ENCODE measurements at places on chromosomes 16 and 17. TPM values are rescaled to one million over a fixed set of nuclear protein-coding genes. Genes with fewer than 3 reads are reported as not detected.
A peak's percentile ranks its signal among the peaks of the same experiment; 100 is the strongest.

- H3K4me1 ChIP-seq, result peaks cover 13% of the 10 kb centered on the region
- no peak overlapping the region for H3K4me3 ChIP-seq
- H3K36me3 ChIP-seq, result no peaks in the 10 kb centered on the region
- no peak overlapping the region for H3K27ac ChIP-seq
- H3K27me3 ChIP-seq, result peaks cover 37% of the 10 kb centered on the region
These were observed 5.7 kb downstream of the HOXB2 start for GRCh38 chr17:48539177-48539576.

DNA sequence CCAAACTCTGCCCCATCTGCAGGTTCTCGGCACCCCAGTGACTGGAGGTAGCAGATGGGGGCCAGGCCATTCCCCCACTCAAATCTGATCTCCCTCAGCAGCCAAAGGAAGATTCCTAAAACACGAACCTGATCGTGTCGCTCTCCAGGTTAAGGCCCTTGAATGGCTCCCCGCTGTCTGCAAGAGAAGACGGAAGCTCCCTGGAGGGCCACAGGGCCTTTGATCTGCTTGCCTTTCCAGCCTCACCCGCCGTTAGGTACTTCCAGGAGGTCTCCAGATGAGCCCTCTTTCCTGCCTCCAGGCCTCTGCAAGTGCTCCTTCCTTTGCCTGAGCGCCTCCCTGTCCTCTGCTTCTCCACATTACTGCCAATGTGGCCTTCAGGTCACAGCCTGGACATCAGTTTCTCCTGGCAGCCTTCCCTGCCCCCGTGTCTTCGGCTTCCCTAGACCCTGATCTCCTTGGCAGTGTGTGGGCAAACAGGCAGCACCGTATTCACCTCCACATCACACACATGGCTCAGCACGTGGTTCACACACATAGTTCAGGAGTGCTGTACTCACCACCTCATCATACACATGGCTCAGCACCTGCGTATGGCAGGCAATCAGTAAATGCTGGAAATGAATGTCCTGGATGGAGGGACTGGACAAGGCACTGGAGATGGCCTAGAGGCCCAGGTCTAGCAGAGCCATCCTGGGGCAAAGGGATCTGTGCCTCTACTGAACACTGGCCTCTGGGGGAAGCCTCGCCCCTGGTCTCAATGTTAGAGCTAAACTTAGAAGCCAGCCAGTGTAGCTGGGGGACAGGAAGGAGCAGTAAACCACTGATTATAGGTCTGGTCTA is 26.4 kb upstream of the MRPS23 start:
- no peaks in the 10 kb centered on the region for H3K27me3 ChIP-seq
- H3K4me1 ChIP-seq, result peaks cover 60% of the 10 kb centered on the region
- peak; percentile 60 for DNase-seq
- peak overlapping the region; percentile 97 for H3K27ac ChIP-seq

DNA sequence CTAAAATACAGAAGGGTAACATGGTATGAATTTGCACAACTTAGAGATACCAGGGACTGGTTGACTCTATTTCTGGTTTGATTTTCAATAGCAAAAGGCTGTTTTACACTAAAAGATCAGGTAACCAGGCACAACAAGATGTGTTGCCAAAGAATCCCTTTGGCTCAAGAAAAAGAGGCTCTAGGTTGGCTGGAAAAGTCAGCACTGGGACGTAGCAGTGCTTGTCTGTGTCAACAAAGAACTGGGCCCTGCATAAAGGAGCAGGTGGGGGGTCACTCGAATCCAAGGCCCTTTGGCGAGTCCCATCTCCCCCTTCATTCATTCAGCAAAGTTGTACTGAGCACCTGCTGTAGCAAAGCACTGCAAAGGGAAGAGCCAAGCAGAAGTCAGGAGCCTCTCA is 18.4 kb downstream of the SDR42E1 start:
- H3K36me3 ChIP-seq, result no peaks in the 10 kb centered on the region
- no peak overlapping the region for H3K4me3 ChIP-seq
- DNase-seq, result no peak
- no peaks in the 10 kb centered on the region for H3K27me3 ChIP-seq
- H3K4me1 ChIP-seq, result peaks cover 16% of the 10 kb centered on the region
- H3K27ac ChIP-seq, result no peak overlapping the region

GRCh38 chr16:66873685-66874055 is 6.6 kb upstream of the PDP2 start:
- H3K36me3 ChIP-seq, result no peaks in the 10 kb centered on the region
- H3K4me3 ChIP-seq, result no peak overlapping the region
- H3K4me1 ChIP-seq, result peaks cover 35% of the 10 kb centered on the region
- DNase-seq, result no peak
- H3K27me3 ChIP-seq, result no peaks in the 10 kb centered on the region

DNA sequence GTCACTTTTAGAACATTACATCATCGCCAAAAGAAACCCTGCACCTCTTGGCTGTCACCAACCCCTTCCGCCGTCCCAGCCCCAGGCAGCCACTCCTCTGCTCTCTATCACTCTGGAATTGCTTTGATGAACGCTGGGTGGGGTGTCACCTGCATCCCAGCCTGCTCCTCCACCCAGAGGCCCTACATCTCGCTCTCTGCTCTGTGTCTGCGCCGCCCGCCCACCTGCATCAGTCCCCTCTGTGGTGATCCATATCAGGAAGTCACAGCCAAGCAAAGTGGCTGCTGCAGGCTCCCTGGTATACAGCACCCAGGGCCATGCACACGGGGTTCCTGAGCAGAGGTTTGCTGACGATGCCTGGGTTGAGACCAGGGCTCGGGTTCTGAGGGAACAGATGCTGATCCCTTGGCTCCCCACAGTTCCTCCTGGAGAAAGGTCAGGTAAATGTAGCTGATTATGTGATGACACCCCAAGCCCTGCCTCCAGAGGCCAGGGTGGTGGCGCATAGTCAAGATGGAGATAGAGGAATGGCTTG is 30.8 kb downstream of the MPRIP start:
- H3K4me1 ChIP-seq, result peaks cover 35% of the 10 kb centered on the region
- peaks cover 50% of the 10 kb centered on the region for H3K36me3 ChIP-seq
- H3K4me3 ChIP-seq, result no peak overlapping the region
- H3K27me3 ChIP-seq, result no peaks in the 10 kb centered on the region
- no peak overlapping the region for H3K27ac ChIP-seq

- peaks cover 23% of the 10 kb centered on the region for H3K27me3 ChIP-seq
- H3K27ac ChIP-seq, result no peak overlapping the region
- no peaks in the 10 kb centered on the region for H3K36me3 ChIP-seq
- peak; percentile 38 for DNase-seq
- no peaks in the 10 kb centered on the region for H3K4me1 ChIP-seq
These were observed 28.2 kb upstream of the ADGRG1 start for GRCh38 chr16:57600048-57600835.

GRCh38 chr16:556474-557173 is 3.6 kb upstream of the PRR35 start:
- H3K4me1 ChIP-seq, result peaks cover 6% of the 10 kb centered on the region
- H3K36me3 ChIP-seq, result peaks cover 5% of the 10 kb centered on the region
- DNase-seq, result peak; percentile 88
- no peak overlapping the region for H3K27ac ChIP-seq
- peaks cover 26% of the 10 kb centered on the region for H3K27me3 ChIP-seq

DNA sequence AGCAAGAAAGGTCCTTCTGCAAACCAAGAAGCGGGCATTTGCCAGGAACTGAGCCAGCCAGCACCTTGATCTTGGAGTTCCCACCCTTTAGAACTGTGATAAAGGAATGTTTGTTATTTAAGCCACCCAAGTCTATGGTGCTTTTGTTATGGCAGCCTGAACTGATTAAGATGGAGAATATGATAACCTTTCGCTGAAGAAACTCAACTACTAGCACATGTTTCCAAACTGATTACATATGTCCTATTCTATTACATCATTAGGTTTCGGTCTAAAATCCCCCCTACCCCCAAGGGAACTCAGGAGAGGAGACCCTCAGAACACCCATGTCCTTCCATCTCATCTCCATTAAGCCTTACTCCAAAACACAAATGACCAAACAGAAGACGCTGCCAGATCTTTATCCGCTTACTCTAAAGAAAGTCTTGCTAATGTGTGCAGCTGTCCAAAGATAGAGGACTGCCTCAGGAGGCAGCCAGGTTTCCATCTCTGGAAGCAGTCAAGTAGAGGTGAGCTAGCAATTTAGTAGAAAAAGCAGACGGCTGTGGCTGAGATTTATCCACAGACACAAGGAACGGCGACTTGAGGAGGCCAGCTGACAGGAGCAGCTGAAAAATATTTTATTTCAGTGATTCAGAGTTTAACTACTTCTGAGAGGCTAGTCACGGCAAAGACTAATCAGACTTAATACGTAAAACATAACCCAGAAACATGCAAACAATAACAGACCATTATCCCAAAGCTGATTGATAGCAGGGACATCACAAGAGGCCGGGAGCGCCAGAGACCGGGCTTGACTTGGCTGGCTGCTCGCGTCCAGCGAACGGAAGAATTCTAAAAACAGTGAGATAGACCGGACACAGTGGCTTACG is 611.4 kb upstream of the CDH5 start:
- no peaks in the 10 kb centered on the region for H3K36me3 ChIP-seq
- H3K4me1 ChIP-seq, result no peaks in the 10 kb centered on the region
- H3K4me3 ChIP-seq, result no peak overlapping the region
- peaks cover 16% of the 10 kb centered on the region for H3K27me3 ChIP-seq

DNA sequence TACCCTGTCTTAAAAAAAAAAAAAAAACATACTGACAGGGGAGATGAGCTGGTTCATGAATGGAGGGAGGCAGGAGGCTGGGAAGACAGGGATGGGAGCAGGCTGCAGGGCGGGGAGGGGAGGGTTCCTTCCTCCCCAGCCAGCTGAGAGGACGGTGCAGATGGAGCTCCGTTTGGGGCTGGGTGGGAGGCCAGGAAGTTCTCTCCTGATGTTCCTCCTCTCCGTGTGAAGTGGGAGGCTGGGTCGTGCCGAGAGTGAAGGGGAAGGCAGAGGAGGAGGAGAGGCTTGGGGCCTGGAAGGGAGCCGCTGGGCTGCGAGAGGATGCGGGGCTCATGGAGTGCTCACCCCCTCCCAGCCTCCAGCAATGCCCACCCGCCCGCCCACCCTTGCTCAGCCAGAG is 21.3 kb downstream of the SBK1 start:
- H3K4me3 ChIP-seq, result no peak overlapping the region
- no peaks in the 10 kb centered on the region for H3K4me1 ChIP-seq
- peak; percentile 37 for DNase-seq
- H3K27me3 ChIP-seq, result peaks cover 3% of the 10 kb centered on the region
- no peaks in the 10 kb centered on the region for H3K36me3 ChIP-seq

GRCh38 chr16:86227041-86227440 is 283.3 kb upstream of the FOXF1 start:
- peaks cover 30% of the 10 kb centered on the region for H3K27me3 ChIP-seq
- peak; percentile 1 for DNase-seq
- H3K4me1 ChIP-seq, result peaks cover 18% of the 10 kb centered on the region
- no peak overlapping the region for H3K27ac ChIP-seq

- H3K27me3 ChIP-seq, result no peaks in the 10 kb centered on the region
- H3K27ac ChIP-seq, result peak overlapping the region; percentile 25
- no peaks in the 10 kb centered on the region for H3K36me3 ChIP-seq
- DNase-seq, result peak; percentile 96
These were observed 120.5 kb downstream of the ZFHX3 start for GRCh38 chr16:72927199-72928089.

DNA sequence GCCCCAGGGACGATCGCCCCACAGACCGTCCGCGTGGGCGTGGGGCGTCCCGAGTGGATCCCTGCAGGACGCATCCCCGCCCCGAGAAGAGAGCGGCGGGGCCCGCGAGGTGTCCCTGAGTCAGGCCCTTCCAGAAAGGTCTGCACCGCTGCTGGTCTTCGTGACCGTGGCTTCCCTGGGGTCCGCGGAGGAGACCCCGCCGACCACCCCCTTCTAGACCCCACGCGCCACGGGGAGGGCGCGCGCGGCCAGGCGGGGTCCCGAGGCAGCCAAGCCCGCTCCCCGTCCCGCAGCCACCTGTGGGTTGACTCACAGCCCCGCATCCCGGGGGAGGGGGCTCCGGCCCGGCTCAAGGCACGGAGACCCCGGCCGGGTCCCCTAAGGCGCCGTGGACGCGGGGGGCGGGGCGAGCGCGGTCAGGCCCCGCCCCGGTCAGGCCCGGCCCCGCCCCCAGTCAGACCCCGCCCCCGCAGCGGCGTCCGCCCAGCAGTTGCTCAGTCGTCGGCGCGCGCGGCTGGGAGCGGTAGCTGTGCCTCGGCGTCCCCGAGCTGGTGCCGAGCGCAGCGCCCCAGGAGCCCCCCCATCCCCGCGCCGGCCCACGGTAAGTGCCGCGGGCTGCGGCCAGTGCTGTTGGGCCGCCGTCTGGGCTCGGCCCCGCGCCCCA is at the start of gene BAIAP3:
BAIAP3 (plus strand) TSS at position 497 of the 664 bp plus-strand sequence. CDS start 4,905 bp downstream, outside the sequence.
- no peak within 1 kb of the TSS for H3K27ac ChIP-seq
- H3K27me3 ChIP-seq, result peaks cover 52% of the 10 kb centered on the region
- no peaks in the 10 kb centered on the region for H3K4me1 ChIP-seq
- DNase-seq, result peak; percentile 98

- peak overlapping the region; percentile 78 for H3K27ac ChIP-seq
- H3K4me3 ChIP-seq, result no peak overlapping the region
- H3K36me3 ChIP-seq, result peaks cover 8% of the 10 kb centered on the region
- H3K27me3 ChIP-seq, result no peaks in the 10 kb centered on the region
These were observed 6.7 kb upstream of the EVI2A start for GRCh38 chr17:31328160-31328535.

- peaks cover 49% of the 10 kb centered on the region for H3K36me3 ChIP-seq
- H3K4me1 ChIP-seq, result no peaks in the 10 kb centered on the region
- H3K27ac ChIP-seq, result no peak overlapping the region
- DNase-seq, result no peak
- no peaks in the 10 kb centered on the region for H3K27me3 ChIP-seq
These were observed 48.8 kb downstream of the PIPOX start for GRCh38 chr17:29091606-29092289.

DNA sequence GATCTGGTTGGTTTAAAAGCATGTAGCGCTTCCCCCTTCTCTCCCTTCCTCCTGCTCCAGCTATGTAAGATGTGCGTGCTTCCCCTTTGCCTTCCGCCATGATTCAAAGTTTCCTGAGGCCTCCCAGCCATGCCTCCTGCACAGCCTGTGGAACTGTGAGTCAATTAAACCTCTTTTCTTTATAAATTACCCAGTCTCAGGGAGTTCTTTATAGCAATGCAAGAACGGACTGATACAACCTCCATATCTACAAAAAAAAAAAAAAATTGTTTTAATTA is 16.6 kb upstream of the PDXDC1 start:
- peaks cover 15% of the 10 kb centered on the region for H3K27me3 ChIP-seq
- no peak overlapping the region for H3K4me3 ChIP-seq
- H3K4me1 ChIP-seq, result no peaks in the 10 kb centered on the region
- no peak overlapping the region for H3K27ac ChIP-seq
- no peaks in the 10 kb centered on the region for H3K36me3 ChIP-seq
- no peak for DNase-seq

- no peak overlapping the region for H3K4me3 ChIP-seq
- H3K4me1 ChIP-seq, result no peaks in the 10 kb centered on the region
- peaks cover 8% of the 10 kb centered on the region for H3K27me3 ChIP-seq
- no peak for DNase-seq
- H3K27ac ChIP-seq, result no peak overlapping the region
- no peaks in the 10 kb centered on the region for H3K36me3 ChIP-seq
These were observed 101.4 kb upstream of the XYLT1 start for GRCh38 chr16:17572145-17572544.

SMARCE1 gene
- total RNA-seq, result 107 TPM

RAC3 gene
- total RNA-seq, result 0.59 TPM

DHODH gene
- total RNA-seq, result 3.2 TPM

NPIPA2 gene
- total RNA-seq, result 0.72 TPM

RAB26 gene
- 0.59 TPM for total RNA-seq

ASPHD1 gene
- 1.8 TPM for total RNA-seq

C1QTNF8 gene
- total RNA-seq, result not detected

SEC14L1 gene
- 71.3 TPM for total RNA-seq

OR1F1 gene
- not detected for total RNA-seq

ITGB4 gene
- total RNA-seq, result 0.29 TPM

MYH11 gene
- under 0.01 TPM for total RNA-seq

Measured in osteoblast (primary cell).